Calu3 (cell line): ENCODE measurements at places on chromosomes 7 and 10. TPM values are rescaled to one million over a fixed set of nuclear protein-coding genes. Genes with fewer than 3 reads are reported as not detected.

Gene TRIM50
- not detected in 2 replicates for total RNA-seq

Gene NEUROG3
- total RNA-seq, result not detected in 2 replicates

Gene C10orf62
- total RNA-seq, result 1.5 and 1.7 TPM in 2 replicates

Gene MAPK8
- total RNA-seq, result 55.7 and 63.4 TPM in 2 replicates

Gene UPF2
- total RNA-seq, result 31.6 and 33.7 TPM in 2 replicates

Gene SLC26A3
- not detected in 2 replicates for total RNA-seq

Gene TLX1
- not detected in 2 replicates for total RNA-seq

Gene PLEKHS1
- total RNA-seq, result 5.9 and 13.8 TPM in 2 replicates

Gene DGKI
- total RNA-seq, result not detected in 2 replicates

Gene MSS51
- 2.9 and 3.3 TPM in 2 replicates for total RNA-seq

- DNase-seq, result no peak
These were observed 63.2 kb downstream of the MKI67 start for GRCh38 chr10:128062881-128063563.

DNA sequence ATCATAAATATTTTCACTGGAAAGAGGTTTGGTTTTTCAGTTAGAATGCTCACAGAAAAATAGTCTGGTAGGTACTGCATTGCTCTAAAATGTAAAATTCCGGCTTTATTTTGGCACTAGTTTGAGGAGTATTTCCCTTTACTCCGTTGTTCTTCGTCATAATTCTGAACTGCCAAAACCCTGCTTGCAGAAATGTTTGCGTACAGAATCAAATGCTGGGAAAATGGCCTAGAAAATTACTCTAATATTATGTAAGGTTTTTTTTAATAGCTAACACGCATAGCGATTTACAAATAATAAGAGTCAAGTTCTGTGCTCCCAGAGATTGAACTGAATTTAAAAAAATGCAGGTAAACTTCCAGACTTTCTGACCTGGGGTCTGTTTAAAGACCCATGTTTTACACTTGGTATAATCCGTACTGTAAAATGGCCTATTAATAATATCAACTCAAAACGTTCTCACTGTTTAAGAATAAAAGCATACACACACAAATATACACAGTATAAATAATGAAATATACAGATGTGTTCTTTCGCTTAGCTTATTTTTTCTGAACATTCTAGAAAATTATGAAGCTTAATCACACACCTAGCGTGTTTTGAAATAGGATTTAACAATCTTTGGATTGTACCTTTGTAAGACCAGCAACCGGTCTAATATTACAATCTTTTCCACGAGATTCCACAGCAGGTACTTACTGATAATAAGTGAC, 23.5 kb upstream of the ANLN start:
- no peak for DNase-seq

GRCh38 chr10:29805134-29805723, 170.5 kb upstream of the SVIL start:
- no peak for DNase-seq

DNA sequence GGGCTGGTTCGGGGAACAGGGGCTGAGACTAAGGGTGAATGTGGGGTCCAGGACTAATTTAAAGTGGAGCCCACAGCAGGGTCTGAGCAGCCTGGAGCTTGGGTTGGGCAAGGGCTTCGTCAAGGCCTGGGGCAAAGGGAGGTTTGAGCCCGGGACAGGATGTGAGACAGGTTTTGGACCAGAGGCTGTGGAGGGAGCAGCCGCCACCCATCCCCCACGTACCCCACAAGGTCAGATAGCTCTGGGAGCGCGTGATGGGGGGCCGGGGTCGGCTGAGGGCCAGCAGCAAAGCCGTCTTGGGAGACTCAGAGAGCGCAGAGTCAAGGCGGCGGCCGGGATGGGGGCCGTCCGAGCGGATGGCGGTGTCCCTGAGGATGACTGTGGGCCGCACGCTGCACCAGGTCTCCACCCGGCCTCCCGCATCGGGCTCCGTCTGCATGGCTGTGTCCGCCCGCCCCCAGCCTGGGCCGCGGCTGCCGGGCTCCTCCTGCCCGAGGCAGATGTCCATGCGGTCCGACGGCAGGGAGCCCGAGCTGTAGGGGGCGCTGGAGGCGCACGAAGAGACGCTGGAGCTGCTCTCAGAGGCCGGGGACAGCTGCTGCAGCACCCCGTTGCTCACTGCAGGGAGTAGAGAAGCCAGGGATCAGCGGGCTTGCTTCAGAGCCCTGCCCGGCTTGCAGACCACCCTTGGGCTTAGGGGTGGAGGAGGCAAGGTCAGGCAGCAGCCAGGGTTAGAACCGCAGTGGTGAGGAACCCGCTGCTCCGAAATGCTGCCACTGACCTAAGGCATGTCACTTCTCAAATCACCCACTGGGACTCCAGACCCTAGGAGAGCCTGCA, 12.1 kb downstream of the PDZD7 start:
- DNase-seq, result peak; percentile 88

DNA sequence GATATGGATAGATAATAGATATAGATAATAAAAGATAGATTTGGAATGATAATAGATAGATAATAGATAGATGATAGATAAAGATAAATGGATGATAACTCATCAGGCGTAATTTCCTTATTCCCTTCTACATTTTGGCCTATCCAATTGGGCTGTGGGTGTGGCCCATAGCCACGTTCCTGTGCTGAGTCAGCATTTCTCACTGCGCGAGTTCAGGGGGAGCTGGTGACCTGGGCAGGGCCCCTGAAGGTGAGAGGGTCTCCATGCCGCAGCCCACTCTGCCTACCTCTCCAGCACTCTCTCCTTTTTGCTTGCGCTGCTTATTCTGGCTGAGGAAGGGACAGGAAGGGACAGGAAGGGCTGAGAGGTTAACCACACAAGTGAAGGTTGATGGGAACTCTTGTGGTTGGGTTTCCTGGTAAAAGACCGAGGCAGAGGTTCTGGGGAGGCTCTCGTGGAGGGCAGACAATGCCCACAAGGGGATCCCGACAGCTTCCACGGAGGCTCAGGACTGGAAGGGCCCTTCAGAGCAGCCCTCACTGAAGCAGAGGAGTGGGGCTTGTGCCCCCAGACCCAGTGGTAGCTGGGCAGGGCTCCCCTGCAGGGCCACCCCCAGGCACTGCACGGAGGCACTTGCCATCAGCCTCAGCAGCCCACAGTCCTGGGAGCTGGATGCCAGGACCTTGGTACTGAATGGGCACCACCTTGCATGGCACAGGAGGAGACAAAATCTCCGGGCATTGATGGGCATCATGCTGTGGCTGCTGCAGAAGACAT, 247.3 kb upstream of the PITRM1 start:
- no peak for DNase-seq

DNA sequence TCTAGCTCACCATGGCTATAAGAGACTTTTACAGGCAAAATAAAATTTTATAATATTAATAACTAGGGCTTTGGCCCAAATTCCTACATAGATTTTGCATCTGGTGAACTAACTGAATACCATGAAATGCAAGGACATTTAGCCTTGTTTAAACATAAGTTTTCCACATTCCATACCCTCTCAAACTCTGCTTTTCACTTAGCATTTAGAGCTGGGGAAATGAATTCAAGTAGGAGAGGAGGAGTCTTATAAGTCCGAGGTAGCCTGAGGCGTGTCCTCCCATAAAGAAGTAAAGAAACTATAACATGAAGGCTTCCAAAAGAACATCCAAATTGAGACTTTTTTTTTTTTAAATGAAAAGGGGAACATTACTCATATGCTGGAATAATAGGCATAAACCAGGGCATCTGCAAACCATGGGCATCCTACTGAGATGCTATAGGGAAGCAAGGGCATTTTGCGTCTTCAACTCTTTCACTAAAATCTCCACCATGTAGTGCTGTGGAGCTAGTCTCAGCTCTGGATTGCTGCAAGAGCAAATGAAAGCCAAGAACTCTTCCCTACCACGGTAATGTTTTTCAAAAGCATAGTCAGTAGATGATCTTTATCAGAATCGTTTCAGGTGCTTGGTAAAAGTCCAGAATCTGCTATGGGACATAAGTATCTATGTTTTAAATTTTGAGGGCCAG, 79.1 kb downstream of the PALS2 start:
- DNase-seq, result no peak

DNA sequence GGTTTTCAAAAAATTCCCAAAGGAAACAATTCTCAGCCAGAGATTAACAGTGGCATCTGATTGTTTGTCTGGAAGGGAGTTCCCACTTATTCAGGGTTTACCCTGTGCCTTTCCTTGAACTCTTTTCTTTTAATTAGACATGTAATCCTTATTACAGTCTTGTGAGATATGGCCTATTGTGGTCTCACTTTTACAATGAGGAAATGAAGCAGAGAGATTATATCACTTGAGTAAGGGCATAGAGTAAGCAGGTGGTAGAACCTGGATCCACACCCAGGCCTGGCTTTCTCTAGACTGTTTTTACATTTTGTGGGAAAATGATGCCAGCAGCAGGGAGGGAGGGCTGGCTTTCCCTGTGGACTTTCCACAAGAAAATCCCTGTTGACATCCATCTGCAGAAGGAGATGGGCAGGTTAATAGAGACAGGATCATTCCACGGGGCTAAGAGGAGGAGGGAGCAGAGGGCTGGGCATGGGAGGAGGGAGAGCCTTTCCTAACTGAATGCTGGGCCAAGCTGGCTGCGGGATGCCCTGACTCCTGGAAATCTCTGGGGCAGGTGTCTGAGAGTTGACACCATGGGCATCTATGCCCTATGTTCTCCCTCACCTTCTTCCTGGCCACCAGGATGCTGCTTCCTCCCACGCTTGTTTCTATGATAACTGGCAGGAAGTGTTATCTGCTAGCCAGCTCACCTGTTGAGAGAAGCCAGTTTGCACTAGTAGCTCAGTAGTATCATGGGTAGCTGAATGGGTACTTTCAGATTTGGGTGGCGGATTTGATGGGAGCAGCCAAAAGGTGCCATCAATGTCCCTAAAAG, 28.7 kb upstream of the ARHGAP22 start:
- DNase-seq, result no peak

DNA sequence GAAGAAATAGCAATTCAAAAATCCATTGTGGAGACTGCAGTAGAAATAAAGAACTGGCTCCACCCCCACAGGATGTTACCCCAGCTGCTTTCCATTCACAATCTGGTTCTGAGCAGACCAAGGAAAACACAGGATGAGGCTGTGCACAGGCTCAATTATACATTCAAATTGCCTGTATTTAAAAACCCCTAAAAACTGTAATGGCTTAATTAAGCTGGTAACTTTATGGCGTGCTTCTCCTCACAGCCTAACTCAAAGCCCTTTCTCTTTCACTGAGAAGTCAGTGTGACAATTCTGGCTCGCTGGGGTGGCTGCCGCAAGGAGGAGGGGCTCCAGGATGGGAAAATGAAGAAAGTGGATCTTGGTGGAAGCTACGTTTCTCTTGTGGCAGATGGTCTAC, 1191.1 kb downstream of the SORCS1 start:
- no peak for DNase-seq

DNA sequence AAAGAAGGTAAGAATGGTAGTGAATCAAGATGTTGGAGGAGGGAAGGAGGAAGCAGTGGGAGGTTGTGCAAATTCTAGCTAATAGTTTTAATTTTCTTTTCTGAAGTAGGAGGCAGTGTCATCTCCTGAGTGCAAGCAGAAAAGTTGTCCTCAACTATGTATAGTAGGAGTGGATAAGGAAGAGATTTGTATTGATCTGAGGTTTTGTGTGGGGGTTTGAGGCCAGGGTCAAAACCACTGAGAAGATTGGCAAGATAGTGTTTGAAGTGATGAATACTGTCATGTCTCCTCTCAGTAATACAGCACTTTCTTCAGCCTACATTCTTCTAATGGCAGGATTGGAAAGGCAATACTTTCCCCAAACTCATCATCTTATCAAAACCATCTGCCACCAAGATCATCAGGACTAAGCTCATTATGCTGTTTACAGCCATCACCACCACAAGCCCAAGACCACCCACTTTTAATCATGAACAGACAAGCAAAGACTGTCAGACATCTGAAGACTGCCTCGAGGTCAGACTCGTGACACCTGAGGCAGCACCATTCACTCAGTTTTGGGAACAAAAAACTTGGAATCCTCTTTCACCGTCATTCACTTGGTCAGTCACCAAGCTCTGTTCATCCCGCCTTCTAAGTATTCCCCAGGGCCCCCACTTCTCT, 1.5 kb upstream of the MIOS start:
- no peak for DNase-seq

GRCh38 chr7:45971661-45972175, 50.6 kb upstream of the IGFBP3 start:
- DNase-seq, result no peak

- DNase-seq, result peak; percentile 44
These were observed 4.0 kb upstream of the LEP start for GRCh38 chr7:128236924-128237586.

DNA sequence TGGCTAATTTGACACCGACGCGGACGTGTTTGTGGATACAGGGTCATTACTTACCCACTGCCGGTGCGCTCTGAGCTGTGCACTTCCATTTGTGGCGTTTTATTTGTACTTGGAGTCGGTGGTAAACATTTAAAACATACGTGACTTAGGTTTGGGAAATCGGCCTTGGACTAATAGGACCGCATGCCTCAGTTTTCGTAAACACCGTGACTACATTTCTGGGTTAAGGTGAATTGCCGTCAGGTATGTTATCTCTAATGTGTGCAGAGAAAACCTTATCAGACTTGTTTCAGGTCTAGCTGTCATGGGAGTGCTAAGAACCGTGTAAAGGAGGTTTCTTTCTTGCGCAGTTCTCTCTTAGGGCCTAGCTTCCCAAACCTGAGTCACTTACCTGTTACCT, 51.7 kb upstream of the NCF1 start:
- DNase-seq, result no peak

DNA sequence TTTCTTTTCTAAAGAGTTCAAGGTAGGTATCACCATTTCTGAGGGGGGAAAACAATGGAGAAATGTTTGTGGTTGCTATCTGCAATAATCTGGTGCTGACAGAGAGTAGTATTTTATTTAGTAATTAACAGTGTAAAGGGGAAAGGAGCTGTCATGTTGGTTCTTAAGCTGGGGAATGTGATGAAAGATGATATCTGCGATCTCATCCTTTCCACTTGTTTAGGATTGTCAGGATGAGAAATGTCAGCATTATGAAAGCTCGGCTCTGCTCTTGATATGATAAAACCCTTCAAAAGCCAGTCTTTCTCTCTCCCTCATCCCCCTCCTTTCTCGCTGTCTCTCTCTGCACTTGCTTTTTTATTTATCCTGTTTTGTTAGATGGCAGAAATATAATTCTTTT, 106.1 kb downstream of the POU6F2 start:
- DNase-seq, result no peak
